Hematopoietic multipotent progenitor cell treated with erythropoietin and hydrocortisone succinate and interleukin-3 and kit ligand, for 6 days (in vitro differentiated cells): ENCODE measurements at places on chromosomes 2 and 18.

GRCh38 chr2:48461721-48462120 lies 68.2 kb upstream of the STON1 start:
- DNase-seq, result peak; percentile 17

- peak; percentile 79 for DNase-seq
These were observed 7.8 kb upstream of the TRABD2A start for GRCh38 chr2:84888401-84889276.

GRCh38 chr2:177665328-177665727 lies 272.8 kb downstream of the AGPS start:
- no peak for DNase-seq

GRCh38 chr2:126698376-126698775 lies 42.4 kb downstream of the GYPC start:
- DNase-seq, result no peak

- DNase-seq, result peak; percentile 74
These were observed 93.9 kb upstream of the LGALSL start for GRCh38 chr2:64359892-64360657.

DNA sequence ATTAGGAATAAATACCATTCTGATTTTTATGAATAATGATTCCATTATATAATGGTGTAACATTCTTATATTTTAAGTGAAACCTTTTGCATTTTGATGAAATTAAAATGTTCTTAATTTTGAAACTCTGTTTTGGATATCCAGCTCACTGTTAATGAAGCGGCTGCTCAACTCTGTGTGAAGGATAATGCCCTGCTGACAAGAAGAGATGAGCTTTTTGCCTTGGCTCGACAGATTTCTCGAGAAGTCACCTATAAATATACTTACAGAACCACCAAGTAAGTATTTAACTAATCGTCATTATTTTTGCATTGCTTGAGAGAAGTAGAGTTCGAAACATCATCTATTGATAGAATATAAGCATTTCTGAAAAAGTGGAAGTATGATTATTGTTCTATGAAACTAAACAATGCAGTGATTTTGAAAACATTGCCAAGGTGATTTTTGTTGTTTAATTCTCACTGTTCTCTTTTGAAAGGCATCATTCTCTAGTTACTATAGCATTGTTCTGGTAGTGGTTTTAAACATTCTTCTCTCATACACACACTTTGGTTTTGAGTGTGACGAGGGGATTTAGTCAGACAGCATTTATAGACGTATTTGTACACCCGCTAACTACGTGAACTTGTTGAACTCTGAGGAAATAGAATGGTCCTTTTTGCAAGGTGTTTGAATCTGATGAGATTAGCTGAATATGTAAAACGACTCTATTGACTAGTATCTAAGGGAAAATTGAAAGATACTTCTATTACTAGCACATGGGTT lies 21.5 kb downstream of the NAB1 start:
- DNase-seq, result no peak

GRCh38 chr18:22169011-22169888 lies at the start of gene GATA6:
TSS of gene GATA6 (plus strand) at chr18:22169589. CDS start at chr18:22171145, 1,556 bp downstream.
- DNase-seq, result peak; percentile 75

DNA sequence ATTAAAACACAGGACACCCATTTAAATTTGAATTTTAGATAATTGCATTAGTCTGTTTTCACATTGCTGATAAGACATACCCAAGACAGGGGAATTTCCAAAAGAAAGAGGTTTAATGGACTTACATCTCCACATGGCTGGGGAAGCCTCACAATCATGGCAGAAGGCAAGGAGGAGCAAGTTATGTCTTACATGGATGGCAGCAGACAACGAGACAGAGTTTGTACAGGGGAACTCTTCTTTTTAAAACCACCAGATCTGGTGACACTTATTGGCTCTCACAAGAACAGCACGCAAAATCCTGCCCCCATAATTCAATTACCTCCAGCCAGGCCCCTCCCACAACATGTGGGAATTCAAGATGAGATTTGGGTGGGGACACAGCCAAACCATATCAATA lies 79.8 kb upstream of the SMAD2 start:
- no peak for DNase-seq

GRCh38 chr2:88489181-88489580 lies 36.7 kb upstream of the FOXI3 start:
- DNase-seq, result no peak

DNA sequence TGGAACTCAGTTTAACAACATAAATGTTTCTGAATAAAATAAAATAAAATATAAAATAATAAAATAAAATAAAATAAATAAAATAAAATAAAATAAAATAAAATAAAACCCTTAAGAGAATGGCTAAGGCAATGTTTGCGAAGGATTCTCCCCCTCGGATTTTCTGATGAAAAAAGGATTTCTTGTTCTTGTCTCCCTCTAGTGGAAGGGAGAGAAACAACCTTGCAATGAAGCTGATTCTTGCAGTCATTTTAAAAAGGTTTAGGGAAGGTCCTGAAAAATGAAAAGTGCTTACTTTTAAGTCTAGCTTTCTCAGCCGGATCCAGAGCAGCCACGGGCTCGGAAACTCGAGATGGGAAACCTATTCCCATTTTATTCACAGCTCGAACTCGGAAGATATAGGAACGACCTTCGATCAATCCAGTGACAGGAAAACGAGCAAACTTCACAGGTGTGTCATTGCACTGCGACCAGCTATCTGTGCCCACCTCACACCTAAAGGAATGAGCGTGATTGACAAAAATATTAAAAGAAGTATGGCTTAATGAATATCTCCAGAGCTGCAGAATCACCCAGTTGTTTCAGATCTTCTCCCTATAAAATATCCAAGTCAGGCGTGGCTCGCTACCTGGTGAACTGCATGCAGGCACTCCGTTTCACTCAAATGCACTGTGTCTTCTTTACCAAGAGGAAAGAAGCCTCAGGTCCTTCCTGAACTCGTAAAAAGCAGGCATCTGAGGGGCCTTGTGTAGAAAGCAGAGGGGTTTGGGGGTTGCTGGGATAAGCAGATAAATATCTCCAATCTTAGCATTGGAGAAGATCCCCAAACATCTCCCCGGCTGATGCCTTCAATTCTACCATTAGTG lies 68.1 kb downstream of the MYOM1 start:
- DNase-seq, result peak; percentile 79

- no peak for DNase-seq
These were observed 10.3 kb downstream of the EDAR start for GRCh38 chr2:108978709-108979111.

GRCh38 chr2:173134703-173135102 lies 59.1 kb downstream of the MAP3K20 start:
- peak; percentile 57 for DNase-seq

DNA sequence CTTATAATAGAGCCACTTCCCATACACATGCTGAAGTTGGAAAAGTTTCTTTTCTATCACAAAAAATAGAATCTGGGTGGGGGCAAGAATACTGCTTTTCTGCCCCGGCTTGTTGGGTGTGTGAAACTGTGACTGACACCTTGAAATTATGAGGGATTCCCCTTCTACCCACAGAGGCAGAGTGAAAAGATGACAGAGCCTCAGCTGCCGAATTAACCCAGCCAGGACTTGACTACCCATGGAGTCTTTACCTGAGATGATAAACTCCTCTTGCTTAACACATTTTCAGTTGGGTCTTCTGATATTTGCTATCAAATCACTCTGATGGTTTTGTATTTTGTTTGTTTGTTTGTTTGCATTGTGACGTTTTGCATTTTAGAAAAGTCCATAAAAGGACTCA lies 66.0 kb upstream of the PMAIP1 start:
- DNase-seq, result no peak

GRCh38 chr2:33304032-33304864 lies 172.2 kb upstream of the RASGRP3 start:
- DNase-seq, result no peak

GRCh38 chr2:158598862-158599517 lies 142.2 kb downstream of the PKP4 start:
- no peak for DNase-seq

GRCh38 chr2:98753801-98754200 lies 22.9 kb upstream of the MGAT4A start:
- DNase-seq, result no peak

DNA sequence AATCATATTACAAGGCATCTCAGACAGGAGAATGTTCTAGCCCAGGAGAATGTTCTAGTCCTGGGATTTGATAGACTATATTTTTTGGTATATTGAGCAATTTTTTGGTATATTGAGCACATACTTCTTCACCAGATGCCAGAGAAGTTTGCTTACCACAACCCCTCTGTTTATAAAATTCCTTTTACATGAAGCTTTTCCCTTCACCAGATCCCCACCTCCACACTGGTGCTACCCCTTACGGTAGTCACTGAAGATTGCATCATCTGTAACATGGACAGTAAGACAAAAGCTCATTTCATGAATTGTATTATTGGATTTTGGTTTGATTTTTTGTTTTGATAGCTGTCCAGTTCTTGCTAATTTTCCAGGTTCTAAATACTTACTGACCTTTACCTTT lies 7.2 kb upstream of the HNMT start:
- no peak for DNase-seq

DNA sequence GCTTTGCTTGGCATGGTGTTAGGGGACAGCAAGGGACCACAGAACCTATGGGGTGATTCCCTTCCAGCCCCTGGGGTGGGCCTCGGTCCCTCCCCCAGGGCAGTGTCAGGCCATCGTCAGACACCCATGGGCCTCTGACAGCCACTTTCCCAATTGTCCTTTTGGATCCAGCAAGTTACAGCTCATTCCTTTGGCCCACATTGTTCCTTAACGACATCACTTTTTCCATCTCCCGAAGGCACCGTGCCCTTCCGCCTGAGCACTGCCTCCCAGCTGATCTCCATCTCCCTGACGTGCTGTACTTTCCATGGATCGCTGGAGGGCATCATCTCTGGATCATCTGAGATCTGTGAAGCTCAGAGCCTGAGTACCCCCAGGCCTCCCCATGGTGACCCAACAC lies 10.4 kb upstream of the KCNK3 start:
- no peak for DNase-seq

GRCh38 chr2:67974559-67975430 lies 88.0 kb downstream of the C1D start:
- DNase-seq, result peak; percentile 56

DNA sequence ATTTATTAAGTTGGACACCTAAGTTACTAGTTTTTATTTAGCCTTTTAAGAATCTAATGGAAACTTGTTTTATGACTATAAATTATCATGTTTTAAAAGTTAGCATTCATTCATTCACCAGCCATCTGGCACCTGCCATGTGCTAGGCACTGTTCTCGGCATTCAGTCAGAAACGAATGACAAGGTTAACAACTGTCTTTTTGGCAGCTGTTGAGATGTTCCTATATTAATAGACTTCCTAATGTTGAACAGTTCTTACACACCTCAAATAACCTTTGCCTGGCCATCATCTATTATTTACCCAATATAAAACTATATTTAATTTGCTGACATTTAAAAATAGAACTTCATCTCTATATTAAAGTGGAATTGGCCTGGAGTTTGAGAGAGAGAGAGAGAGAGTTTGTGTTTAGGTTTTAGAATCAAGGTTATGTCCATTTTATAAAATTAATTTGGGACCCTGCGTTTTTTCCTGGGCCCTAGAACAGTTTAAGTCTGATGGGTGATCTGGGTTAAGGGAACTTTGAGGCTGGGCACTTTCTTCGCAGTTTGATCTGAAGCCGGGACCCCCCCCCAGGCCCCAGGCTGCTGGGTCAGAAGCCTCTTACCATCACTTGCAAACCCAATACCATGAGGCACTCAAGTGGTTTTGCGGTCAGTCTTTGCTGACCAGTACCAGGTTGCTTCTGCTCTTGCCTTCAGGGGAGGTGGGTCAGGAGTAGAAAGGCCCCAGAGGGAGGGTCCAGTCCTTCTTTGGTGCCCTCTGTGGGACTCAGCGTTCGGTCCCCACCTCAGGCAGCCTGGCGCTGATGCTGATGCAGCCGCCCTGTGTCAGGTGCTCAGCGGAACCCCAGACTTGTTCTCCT lies 48.3 kb upstream of the ASB1 start:
- no peak for DNase-seq

DNA sequence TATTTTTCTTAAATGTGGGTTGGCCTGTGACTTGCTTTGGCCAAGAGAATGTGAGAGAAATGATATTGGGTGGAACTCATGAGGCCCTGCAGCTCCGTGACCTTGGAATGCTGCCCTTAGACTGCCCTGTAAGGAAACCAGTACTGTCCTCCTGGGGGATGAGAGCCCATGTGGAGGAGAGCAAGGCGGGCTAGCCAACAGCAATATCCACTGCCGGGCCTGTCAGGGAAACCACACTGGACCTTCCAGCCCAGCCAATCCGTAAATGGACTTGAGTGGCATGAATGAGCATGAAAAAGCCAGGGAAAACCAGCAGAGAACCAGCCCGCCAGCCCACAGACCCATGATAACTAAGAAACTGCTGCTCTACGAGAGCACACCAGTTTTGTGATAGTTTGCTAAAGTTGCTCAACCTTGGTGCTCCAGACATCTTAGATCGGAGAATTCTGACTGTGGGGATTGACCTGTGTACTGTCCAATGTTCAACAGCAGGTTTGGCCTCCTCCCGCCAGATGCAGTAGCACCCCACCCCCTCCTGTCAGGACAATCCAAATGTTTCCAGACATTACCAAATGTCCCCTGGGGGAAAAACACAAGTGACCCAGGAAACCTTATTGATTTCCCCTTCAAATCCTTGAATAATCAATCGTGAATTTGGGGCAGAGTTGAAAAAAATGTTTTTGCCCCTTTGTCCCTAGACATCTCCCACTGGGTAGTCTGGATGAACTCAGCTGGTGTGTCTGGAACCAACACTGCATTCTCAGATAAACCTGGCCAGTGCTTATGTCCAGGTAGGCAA lies 27.2 kb downstream of the ALPK2 start:
- no peak for DNase-seq

DNA sequence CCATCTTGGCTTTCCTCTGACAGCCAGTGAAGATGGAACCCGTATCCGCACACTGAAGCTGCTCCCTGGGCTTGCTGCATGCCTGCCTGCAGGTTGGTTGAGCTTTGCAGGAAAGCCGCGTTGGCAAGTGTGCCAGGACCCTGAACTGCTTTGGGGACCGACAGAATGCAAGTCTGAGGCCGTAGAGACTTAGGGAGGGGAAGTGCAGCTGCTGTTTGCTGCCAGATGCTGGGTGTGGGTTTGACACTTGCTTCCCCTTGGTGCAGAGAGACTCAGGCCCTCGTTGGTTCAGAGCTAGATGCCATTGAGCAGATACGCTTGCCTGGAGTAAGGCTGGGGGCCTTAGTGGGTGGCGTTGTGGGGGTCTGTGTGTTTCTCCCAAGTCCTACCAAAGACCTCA lies 13.1 kb upstream of the PHLPP1 start:
- DNase-seq, result peak; percentile 43

- DNase-seq, result peak; percentile 66
These were observed 76.0 kb downstream of the EMX1 start for GRCh38 chr2:72993147-72993932.

- no peak for DNase-seq
These were observed 9.0 kb upstream of the OTX1 start for GRCh38 chr2:63041592-63041991.

GRCh38 chr2:145592361-145592760 lies 1072.4 kb upstream of the ZEB2 start:
- DNase-seq, result no peak

GRCh38 chr2:232309592-232309991 lies 69.0 kb upstream of the ALPP start:
- no peak for DNase-seq
